ENCODE measurements at places on chromosomes 3 and 15. TPM values are rescaled to one million over a fixed set of nuclear protein-coding genes. Genes with fewer than 3 reads are reported as not detected.

The ACVR2B gene
- total RNA-seq: 3.6 TPM

The CRABP1 gene
- total RNA-seq: not detected

The SLC27A2 gene
- 0.33 TPM for total RNA-seq

The ALDH1L1 gene
- total RNA-seq: not detected

The FETUB gene
- not detected for total RNA-seq
